ENCODE measurements at places on chromosomes 11 and 22.
A peak's percentile ranks its signal among the peaks of the same experiment; 100 is the strongest.

DNA sequence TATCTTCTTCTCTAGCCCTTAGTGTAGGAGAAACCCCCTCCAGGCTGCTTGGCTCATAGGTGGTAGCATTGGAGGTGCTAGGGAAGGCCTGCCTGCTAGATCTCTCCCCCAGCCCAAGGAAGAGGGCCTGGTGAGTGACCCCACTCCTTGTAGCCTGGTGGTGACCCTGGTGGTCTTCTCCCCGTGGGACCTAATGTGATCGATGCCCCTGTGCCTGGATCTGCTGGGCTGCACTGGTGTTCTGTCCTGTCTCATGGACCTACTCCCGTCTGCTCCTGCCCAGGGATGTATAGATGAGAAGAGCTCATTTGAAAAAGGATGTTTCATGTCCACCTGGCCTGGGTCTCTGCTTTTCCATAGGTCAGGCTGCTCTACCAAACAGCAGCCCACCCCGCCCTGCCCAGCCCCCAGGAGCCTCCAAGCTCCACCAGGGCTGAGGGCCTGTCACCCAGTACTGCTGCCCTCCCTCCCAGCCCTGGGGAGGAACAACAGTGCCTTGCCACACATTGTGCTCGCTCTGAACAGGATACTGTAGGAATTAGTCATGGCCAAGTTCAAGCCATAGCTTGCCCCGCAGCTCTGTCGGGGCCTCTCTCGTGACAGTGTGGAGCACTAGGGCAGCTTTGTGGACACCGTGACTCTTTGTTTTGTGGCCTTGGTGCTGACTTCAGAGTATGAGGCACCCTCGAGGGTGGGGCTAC, 19.7 kb downstream of the SLC37A2 start:
- peak; percentile 54 for DNase-seq

GRCh38 chr11:27395556-27396258, 32.7 kb upstream of the CCDC34 start:
- no peak for DNase-seq

GRCh38 chr22:41574847-41575381, 14.1 kb downstream of the CSDC2 start:
- no peak for DNase-seq

DNA sequence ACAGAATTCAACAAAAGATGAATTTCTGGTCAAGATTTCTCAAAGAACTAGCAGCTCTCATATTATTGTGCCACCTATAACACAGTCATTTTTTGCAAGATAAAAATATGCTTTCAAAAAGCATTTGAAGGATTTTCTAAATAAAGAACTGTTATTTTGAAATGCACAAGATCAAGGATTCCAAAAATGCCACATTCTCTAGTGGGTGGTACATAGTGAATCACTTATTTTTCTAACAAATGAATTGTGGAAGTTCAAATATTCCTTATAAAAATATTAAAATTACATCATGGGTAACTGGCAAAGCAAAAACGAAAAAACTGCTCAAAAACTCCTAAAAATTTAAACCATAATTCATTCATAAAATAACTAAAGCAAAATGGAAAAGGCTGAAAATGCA, 2.1 kb downstream of the RNF141 start:
- DNase-seq, result no peak

DNA sequence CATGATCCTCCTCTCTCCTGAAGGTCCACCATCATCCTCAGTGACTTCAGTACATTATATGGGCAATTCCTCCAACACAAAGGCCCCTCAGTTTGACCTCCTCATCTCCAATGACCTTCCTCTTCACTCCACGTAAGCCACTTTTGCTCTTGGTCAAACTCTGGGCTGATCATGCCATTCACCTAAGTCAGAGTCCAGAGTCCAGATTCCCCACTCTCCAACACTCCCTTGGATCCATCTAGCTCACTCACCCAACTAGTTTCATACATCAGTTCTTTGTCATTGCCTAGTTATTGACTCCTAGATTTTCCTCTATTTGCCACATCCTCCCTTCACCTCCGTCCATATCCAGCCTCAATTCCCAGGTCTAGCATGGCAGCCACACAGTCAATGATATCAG, 30.5 kb upstream of the TTC12 start:
- no peak for DNase-seq

- no peak for DNase-seq
Observed at GRCh38 chr11:2270322-2271076, at the start of gene ASCL2. TSS of gene ASCL2 (minus strand) at chr11:2270588. CDS start at chr11:2270332, 256 bp downstream.

- DNase-seq, result peak; percentile 25
Observed at GRCh38 chr22:22939588-22940368, 52.2 kb downstream of the IGLL5 start.

DNA sequence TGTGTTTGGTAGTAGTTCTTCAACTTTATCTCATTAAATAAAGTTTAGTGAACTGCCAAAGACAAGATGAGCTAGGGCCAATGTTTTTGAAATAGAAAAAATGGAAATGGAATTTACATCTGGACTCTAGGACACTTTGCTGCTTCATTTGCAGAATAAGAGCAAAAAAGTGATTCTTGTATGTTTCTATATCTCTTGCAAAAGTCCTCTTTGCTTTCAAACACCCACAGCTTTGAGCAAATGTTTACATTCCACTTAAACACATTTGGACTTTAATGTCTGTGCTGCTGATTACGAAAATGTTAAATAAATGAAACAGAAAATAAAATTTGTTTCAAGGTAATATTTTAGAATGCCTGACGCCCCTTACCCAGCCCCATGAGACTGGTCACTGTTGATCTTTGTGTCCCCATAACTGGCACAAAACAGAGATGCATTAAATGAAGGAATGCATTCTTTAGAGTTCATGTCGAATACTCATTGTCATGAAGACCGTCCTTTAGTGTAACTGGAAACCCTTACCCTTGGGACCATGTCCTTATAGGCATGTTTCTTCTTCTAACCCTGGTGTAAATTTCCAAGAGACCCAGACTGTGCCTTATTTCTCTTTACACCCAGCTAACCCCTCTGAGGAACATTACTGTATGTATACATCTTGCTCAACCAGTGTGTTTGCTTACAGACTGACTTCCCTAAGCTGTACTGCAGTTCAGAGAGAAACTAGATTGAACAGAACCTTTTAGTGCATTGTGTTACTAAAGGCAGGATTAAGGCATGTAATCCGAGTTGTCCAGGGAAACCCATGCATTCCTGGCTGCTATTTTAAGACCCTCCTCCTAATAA, 199.7 kb downstream of the NAV2 start:
- DNase-seq, result no peak

DNA sequence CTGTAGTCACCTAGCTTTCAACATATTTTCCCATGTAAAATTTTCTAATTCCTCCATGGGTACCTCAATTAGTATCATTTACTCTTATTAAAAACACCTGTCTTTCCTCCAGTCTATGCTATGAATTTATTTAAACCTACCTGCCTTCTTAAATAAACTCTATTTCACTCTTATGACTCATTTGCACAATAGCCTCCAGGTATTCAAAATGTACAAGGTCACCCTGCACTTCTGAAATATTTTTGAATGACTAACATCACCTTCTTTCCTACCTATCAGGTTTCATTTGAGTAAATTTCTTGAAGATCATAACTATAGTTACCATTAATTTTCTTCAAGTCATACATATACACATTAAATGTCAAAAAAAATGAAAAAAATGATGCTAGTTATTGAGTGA, 939.7 kb downstream of the DLG2 start:
- DNase-seq, result no peak

DNA sequence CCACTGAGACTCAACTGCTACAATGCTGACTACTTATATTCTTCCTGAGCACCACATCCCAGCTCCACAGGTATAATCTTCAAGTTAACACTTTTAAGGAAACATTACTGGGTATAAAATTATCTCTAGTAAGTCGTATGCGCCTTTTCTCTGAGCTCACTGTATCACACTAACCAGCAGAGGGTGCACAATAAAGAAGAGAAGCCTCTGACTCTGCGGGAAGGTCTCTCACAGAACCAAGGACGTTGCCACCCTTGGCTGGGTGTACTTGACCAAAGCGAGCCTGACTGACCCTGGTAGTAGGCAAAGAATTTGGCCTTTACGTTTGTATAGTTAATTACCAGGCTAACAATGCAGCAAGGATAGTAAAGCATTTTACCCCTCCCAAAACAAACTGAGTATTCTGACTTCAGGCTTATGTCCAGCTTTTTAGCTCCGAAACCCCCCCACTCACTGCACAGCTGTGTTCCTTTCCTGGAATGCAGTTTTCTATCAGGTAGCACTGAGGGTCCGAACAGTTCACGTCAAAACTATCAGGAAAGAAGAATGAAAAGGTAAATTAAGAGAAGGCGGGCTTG, at the start of gene BTBD18:
TSS of gene BTBD18 (minus strand) at position 144 of the 578 bp plus-strand sequence. CDS start 631 bp downstream, outside the sequence.
- DNase-seq, result peak; percentile 51

DNA sequence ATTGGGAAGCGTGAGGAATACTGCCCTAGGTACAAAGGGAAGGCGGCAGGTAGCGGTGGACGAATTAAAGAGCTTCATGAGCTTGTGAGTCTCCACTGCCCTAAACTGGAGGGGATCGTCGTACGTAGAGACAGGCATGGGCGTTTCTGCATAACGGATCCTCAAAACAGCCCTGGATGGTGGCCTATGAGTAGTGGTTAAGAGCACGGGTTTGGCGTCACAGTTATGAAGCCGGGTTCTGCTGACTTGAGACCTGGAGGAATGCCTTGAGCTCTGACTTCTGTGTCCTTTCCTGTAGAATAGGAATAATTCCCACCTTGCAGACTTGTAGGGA, 335 bp downstream of the TMEM138 start:
- peak; percentile 21 for DNase-seq

- no peak for DNase-seq
Observed at GRCh38 chr22:39087881-39088684, 9.0 kb upstream of the APOBEC3H start.

- DNase-seq, result no peak
Observed at GRCh38 chr11:13090228-13090708, 81.2 kb downstream of the RASSF10 start.

- DNase-seq, result no peak
Observed at GRCh38 chr11:34203377-34203871, 98.0 kb downstream of the NAT10 start.

- no peak for DNase-seq
Observed at GRCh38 chr11:850775-851763, 8.4 kb downstream of the TSPAN4 start.

GRCh38 chr22:25161916-25162530, 37.6 kb upstream of the CRYBB3 start:
- DNase-seq, result no peak

Measured in fibroblast of upper back skin (primary cell).